ENCODE measurements at places on chromosomes 6 and 20.

- no peak for DNase-seq
These were observed 428.4 kb upstream of the PLCB4 start for GRCh38 chr20:8640461-8640860.

- no peak for DNase-seq
These were observed 64.9 kb upstream of the AFDN start for GRCh38 chr6:167761794-167762258.

GRCh38 chr6:28943557-28944411, 20.0 kb upstream of the TRIM27 start:
- DNase-seq = no peak

GRCh38 chr6:81228912-81229555, 523.4 kb downstream of the TENT5A start:
- no peak for DNase-seq

DNA sequence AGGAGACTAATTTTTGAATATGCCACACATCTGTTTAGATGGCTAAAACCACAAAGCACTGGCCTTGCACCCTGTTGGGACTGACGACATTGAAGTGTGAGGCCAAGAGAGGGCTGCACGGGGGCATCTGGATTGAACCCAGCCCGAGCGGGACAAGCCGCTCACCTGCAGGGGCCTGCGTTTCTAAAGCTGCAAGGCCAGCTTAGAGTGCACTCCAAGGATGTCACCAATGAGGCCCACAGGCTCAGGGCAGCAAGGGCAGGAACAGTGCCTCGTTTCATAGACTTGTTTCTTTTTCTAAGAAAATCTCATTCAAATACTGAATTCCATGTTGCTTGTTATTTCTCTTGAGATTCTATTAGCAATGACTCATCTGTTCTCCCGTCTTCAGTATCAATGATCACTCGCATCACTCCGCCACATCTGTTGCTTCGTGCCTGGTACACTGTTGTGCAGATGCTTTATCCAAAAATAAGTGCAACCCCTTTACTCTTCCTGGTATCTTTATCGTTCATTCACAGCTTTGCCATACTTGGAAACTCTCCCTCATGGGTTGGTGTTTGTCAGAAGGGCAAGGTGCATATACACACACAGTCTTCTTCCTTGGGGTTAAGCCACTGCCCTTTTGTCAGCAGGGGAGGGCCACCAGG, 120.1 kb downstream of the IRF4 start:
- DNase-seq = no peak

DNA sequence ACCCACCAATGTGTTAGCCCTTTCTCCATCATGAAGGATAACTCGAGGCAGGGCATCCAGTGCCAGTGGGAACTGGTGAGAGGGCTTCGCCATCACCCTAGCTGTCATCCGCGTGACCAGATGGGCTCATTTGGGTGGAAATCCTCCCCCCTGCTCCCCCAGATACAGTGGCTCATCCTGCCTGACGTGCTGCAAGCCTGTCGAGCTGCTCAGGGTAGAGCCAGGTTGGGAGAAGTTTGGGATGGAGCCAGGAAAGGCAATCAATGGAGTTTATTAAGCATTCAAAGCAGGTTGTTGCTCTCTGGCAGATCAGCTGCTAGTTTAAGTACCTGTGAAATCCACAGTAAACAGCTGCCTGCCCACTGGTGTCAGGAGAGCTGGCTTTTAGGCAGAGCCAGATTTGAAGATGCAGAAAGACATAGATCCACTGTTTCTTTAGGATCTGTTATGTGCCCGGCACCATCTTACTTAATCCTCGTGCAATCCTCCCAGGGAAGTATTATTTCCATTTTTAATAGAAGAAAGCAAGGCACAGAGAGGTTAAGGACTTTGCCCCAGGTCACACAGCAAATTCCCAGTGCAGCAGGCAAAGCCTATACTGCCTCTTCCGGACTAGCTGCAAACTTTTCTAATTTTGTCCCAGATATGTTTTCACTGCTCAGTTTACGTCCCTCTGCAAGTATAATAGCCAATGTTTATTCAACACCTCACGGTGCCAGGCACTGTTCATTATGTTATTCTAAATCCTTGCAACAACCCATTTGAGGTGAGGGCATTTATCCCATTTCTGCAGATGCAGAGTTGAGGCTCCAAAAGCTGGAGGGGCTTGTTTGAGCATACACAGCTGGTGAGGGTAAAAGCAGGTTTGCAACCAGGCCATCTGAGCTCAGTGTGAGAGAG, 54.1 kb upstream of the KCNG1 start:
- DNase-seq = no peak
